ENCODE measurements at places on chromosomes 7 and 10.
A peak's percentile ranks its signal among the peaks of the same experiment; 100 is the strongest.

DNA sequence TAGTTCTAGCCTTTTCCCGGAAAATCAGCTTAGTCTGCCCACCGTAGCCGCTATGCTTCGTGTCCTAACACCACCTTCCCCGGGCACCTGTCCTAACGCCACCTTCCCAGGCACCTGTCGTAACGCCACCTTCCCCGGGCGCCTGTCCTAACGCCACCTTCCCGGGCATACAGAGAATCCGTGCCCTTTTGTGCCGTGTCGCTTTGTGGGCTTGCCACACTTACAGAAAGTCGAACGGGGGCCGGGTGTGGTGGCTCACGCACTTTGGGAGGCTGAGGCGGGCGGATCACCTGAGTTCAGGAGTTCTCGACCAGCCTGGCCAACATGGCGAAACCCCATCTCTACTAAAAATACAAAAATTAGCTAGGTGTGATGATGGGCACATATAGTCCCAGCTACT lies 73.6 kb upstream of the DNAJB6 start:
- no peak for DNase-seq

DNA sequence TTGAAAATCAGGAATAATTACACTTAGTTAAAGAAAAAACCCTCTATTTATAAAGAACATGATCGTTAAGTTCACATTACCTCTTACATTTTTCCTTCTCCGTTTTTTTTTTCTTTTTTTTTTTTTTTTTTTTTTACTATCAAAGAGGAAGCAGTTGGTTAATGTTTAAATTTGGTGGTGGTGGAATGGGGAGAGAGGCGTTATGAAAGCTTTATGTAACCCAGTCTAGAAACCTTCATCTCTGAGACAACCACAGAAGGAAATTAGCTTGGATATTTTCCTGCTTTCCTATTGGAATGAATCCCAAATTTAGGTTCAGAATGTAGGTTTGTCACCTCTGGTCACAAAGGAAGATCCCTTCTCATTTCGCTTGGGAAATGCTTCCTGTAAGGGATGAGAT lies 31.5 kb upstream of the LHFPL3 start:
- no peak for DNase-seq

- DNase-seq: no peak
These were observed 6.3 kb downstream of the IDI2 start for GRCh38 chr10:1019362-1019761.

DNA sequence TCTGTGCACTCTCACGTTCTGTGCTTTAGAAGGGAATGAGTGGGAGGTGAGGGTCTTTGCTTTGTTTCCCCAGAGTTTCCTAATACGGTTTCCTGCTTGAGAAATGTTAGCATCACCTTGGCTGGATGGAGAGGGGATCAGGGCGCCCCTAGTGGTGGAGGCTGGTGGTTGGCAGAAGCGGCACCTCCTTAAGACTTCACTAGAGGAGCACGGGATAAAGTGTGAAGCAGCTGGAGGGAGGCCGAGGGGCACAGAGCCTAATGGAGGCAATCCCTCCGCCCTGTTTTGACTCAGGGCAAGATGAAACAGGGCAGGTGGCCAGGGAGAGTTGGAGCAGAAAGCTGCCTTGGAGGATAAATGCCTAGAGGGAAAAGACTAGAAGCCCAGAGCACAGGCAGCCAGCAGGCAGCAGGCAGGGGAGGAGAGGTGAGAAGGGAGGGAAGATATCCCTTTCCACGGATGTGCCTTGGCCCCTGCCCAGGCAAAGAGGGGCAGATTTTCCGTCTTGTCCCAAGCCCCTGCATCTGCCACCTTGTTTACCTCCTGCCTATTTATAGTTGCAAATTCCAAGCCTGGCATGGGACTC lies 56.0 kb upstream of the BTRC start:
- DNase-seq: peak; percentile 74

DNA sequence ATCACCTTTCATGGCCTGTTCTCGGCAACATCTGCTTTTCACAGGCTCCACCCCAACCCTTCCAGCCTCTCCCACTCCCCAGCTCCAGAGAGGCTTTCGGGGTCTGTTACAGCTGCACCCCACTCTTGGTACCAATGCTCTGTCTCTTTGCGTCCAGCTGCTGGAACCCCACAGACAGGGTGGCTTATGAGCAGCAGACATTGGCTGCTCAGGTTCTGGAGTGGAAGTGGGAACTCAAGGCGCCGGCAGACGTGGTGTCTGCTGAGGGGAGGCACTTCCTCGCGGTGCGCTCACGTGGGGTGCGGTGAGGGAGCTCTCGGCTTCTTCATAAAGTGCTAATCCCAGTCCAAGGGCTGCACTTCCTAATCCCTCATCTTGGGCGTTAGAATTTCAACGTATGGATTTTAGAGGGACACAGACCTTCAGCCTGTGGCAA lies 185.7 kb downstream of the ELFN1 start:
- DNase-seq: no peak

DNA sequence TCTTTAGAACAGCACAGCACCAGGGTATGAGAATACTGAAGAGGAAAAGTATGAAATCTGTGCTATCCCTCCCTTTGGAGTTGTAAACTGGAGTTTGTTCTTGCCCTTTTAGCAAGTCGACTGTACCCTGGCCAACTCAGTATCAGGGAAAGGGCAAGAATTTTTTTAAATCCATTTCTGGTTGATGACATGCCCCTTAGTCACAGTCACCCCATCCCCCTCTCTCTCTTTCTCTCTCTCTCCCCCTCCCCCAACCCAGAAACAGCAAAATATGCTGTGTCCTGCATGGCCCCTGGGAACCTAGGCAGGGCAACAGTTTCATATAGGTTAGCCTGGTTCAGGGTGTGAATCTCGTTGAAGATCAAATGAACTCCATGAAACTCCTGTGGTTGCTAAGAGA lies 177.7 kb upstream of the ADO start:
- no peak for DNase-seq

GRCh38 chr7:141161550-141162535 lies 88.0 kb downstream of the TMEM178B start:
- no peak for DNase-seq

GRCh38 chr7:51366930-51367613 lies 50.5 kb upstream of the COBL start:
- peak; percentile 77 for DNase-seq

Data from astrocyte of the hippocampus (primary cell).